ENCODE measurements at places on chromosomes 11 and 22. TPM values are rescaled to one million over a fixed set of nuclear protein-coding genes. Genes with fewer than 3 reads are reported as not detected.

The INCENP gene
- 18.2 TPM for polyA plus RNA-seq

DNA sequence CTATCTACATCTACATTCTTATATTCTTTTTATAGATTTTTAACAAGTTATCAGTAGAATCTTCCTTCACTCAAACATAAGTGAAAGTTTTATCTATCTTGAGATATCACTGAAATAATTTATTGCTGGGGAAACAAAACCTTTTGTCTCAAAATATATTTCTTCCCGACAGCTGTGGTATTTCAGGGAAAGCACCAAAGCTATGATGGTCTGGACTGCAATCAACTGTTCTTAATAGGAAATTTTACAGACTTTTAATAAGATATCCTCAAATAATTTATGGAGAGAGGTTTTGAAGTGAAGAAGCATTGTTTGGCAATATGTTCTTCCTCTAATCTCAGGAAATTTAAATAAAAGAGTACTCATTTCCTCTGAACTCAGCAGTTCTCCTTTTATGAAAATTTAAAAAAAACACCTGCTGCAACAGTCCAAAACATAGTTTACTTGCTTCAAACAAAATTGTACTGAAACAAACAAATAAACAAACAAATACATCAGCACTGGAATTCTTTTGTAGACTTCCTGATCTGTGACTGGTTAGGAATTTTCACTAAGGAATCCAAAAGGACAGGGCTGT lies 33.9 kb upstream of the EIF3M start:
- no peak for DNase-seq

GRCh38 chr11:13415201-13415600 lies 47.8 kb downstream of the BTBD10 start:
- no peak for DNase-seq

DNA sequence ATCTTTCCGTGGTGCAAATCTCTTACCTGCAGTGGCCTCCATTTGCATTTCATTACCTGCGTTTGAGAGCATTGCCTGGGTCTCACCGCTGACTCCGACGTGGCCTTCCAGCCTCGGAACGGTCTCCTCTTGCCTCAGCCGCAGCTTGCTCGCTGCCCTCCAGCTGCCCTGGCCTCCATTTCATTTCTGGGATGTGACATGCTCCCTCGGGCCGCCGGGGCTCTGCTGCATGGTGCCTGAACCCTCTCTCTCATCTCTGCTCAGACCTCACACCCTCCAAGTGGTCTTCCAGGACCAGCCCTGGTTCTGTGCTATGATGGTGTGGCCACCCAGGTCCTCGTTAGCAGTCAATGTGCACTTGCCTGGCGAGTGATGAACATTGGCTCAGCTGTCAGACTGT lies 229.2 kb downstream of the TBC1D22A start:
- DNase-seq = no peak

- no peak for DNase-seq
These were observed 887.0 kb downstream of the KCNA4 start for GRCh38 chr11:29129844-29130243.

The NNMT gene
- polyA plus RNA-seq = 78.2 TPM

DNA sequence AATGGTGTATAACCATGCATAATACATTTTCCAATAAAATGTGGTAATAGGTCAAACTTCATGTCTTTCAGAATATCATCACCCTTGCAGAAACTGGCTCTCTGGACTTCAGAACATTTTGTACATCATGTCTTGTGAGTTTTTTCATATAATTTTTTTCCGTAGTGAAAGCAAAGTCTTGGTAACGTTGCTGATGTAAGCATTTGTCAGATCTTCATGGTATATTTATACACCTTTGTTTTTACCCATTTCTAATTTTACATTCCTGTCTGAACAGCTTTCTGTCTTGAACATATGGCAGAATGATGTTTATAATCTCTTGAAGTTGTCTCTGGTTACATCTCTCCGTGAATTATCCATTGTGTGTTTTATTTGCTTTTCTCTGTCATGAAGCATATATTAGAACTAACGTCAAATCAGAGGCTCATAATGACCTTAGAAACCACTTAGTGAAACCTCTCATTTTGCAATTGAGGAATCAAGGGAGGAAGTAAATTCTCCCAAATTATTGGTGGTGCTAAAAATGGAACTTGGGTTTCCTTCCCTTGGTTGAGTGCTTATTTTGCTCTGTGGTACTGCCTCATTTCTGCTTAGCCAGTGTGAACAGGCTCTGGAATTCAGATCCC lies 37.4 kb downstream of the CSRP3 start:
- no peak for DNase-seq

The CCDC15 gene
- 2.7 TPM for polyA plus RNA-seq

- no peak for DNase-seq
These were observed 64.7 kb downstream of the MTNR1B start for GRCh38 chr11:93034031-93034722.

GRCh38 chr22:48902983-48903650 lies 924.6 kb downstream of the BRD1 start:
- no peak for DNase-seq

DNA sequence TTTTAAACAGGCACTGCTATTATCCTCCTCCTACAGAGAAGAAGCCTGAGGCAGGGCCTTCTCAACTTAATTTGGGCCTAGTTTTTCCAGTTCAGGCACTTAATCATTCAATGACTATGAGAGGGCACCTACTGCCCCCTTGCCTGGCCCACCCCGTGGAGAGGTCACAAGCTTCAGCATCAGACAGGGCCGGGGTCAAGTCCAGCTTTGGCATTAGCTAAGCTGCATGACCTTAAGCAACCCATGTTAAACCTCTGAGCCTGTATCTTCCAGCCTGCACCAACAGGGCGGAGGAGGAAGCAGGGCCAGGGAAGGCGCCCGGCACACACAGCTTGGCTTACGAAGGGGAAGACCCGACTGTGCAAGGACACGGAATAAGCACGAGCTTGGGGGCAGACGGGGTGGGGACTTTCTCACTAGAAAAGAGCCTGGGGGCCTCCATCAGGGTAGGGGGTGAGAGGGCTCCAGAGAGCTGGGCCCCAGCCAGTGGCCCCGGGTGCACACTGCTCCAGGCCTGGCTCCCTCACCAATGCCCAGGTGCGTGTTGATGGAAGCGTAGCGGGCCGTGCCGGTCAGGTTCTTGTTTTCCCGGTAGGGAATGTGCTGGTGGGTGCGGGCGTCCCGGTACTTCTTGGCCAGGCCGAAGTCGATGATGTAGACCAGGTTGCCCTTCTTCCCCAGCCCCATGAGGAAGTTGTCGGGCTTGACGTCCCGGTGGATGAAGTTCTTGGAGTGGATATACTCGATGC lies 16.9 kb downstream of the CSNK1E start:
- DNase-seq = no peak

The P2RY2 gene
- 2.7 TPM for polyA plus RNA-seq

GRCh38 chr11:78965432-78965831 lies 390.8 kb upstream of the NARS2 start:
- no peak for DNase-seq

The TSSK2 gene
- 0.56 TPM for polyA plus RNA-seq

DNA sequence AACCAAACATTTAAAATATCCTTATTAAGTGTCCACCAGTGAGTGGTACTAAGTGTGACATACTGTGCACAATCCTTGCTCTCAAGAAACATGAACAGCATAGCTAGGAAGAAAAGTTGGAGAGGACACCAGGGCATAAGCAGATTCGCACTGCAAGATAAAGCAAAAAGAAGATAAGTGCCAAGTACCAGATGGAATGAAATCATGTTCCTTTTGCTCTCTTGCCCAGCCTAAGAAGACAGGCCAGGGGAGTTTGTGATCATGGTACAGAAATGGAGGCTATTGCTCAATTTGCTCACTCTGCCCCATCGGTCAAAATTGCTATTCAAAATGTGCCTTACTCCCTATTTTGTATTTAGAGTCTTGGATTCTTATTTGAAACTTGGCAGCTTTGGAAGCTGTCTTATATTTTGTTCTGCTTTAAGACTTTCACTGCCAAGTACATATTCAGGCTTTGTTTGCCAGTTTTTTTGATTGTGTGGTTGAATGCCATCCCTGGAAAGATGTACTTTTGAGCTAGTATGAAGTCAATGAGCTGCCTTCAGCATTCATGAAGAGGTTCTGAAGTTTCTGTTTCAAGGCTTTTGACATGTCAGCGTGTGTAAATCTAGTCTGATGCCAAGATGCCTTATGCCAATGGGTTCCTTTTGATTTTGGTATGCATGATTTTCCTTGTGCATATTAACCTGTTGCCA lies 90.3 kb downstream of the PAX6 start:
- DNase-seq = no peak

GRCh38 chr11:114232400-114233059 lies 63.7 kb upstream of the NNMT start:
- no peak for DNase-seq

DNA sequence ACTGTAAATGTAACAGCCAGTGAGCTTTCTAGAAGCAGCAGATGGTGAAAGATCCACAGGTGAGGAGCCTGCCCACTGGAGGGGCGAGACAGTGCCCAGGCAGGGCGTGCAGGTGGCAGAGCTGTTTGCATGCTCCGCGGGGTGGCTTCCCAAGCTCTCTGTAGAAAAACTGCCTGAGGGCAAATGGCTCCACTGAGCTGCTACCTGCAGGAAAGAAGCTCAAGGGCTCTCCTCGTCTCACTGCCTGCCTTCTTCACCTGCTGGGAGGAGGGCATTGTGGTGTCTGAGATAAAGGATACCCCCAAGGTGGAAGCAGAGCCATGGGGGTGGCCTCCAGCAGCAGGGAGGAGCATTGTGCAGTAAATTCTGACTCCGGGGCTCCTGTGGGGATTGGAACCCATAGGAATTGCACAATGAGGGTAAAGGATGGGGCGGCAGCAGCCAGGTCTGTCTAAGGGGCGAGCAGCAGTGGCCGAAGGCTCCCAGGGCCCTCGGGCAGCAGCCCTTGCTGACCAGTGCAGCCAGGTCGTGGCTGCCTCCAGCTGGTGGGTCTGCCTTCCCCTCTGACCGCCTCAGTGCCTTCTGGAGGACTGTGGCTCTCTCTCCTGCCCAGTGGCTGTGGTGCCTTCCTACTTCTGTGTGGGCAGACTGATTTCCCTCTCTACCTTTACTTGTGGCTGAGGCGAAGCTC lies 28.0 kb upstream of the CABP7 start:
- DNase-seq = no peak

GRCh38 chr22:34567367-34567766 lies 498.6 kb upstream of the ISX start:
- no peak for DNase-seq

The OR2AT4 gene
- 0.06 TPM for polyA plus RNA-seq

GRCh38 chr11:3971756-3972404 lies 116.4 kb downstream of the STIM1 start:
- no peak for DNase-seq

DNA sequence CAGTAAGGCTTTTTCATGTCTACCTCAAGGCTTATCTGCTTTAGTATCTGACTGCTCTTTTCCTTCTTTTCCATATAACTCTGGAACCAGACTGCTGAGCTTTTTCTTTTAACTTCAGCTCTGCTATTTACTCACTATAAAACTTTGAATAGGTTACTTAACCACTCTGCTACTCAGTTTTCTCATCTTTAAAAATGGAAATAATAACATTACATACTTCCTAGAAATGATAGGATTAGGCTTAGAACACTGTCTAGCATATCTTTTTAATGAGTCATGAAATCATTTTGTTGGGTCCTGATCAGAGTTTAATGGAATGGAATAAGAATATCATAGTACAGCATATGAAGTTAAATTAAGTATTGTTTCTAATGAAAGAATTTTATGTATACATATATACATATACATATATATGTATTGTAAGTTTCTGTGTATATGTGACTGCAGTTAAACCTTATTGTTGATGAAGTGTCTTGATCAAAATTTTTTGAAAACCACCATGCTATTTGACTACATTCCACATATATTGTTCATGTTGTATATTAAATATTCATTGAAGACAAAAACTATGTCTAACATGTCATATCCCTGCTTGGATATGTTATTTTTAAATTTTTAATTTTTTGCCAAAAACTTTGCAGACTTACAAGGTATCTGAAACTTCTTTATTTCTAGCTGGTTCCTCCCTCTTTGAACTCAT lies 120.2 kb downstream of the METTL15 start:
- DNase-seq = no peak

The GDPD4 gene
- 0.26 TPM for polyA plus RNA-seq

DNA sequence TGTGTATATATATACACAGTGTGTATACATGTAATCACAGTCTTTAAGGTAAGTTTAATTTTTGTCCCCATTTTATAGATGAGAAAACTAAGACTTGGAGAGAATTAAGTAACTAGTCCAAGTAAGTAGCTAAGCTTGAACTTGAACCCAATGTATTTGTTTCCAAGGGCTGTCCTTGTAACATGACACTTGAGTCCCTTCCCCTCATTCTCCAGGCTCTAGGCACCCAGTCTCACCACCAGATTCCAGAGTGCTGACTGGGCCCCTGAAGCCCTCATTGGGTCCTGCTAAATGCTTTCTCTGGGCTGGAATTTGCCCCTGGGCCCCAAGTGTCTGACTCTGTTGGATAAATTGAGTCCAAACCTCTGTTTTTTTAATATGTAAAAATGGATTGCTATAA lies 45.5 kb downstream of the ADM start:
- no peak for DNase-seq

The MPEG1 gene
- polyA plus RNA-seq = 11.6 TPM

DNA sequence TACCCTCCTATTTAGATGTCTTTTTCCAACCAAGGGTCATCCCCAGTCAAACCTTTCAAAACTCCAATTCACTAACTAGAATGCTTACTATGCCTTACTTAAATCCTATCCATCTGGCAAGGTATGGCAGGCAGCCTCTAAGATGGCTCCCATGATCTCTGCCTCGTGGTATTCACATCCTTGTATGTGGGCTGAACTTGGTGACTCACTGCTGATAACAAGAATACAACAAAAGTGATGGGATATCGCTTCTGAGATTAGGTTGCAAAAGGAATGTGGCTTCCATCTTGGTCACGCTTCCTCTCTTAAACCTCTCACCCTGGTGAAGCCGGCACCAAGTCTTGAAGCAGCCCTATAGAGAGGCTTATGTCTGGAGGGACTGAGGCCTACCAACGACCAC lies 29.6 kb upstream of the UPB1 start:
- no peak for DNase-seq

- DNase-seq = no peak
These were observed 75.7 kb upstream of the TTC12 start for GRCh38 chr11:113238721-113239120.

The EI24 gene
- 56.3 TPM for polyA plus RNA-seq

The F2 gene
- polyA plus RNA-seq = not detected

The ZDHHC13 gene
- polyA plus RNA-seq = 6.7 TPM

- peak; percentile 58 for DNase-seq
These were observed 451 bp upstream of the HDHD5 start for GRCh38 chr22:17159504-17159951.

The INS gene
- not detected for polyA plus RNA-seq
